ENCODE measurements at places on chromosomes 16 and 17.

DNA sequence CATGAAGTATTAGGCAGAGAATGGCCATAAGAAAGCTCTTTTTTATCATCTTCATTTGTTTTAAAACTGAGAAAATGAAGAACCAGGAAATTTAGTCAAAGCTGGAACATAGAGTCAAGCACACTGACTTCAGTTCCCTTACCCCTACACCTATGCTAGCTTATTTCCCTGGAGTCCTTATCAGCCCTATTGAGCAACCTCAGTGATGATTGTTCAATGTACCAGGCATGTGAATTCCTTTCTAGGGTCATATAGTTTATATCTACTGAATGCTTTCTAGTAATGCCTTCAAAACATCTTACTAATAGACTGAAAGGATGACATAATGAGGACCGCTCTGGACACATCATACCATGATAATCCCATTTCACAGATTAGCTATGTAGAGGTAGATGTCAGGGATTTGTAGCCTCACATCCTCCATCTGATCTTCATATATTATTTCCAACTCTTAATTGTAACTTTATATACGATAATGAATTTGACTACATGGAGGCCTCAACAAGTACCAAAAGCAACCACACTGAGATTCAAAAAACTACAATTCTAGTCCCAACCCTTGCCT, 460.4 kb upstream of the DYNLRB2 start:
- DNase-seq: no peak

DNA sequence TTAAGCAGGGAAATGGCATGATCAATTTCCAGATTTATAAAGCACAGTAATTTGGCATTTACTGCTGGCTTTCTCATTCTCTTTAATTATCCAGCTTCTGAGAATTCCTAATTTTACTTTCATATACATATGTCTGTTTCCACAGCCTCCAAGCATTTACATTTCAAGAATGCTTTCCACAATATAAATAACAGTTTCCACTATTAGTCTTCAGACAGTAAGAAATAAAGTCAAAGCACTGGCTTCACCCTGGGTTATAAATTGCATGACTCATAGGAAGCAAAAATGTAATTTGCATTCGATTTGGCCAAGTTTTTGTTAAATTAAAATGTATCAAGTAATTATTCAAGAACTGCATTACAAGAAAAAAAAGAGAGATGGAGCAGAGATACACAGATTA, 53.5 kb downstream of the MPHOSPH6 start:
- no peak for DNase-seq

DNA sequence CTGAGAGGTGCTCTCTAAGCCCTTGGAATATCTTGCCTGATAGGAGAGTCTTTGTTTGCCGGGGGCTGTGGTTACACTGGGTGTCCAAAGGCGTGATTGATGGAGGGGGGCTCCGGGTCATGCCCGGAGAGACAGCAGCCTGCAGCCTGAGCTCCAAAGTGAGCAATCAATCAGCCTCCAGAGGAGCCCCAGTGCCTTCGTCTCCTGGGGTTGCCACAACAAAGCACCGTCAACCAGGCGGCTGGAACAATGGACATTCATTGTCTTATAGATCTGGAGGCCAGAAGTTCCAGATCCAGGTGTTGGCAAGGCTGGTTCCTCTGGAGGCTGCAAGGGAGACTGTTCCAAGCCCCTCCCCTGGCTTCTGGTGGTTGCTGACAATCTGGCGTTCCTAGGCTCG, 24.0 kb upstream of the GINS2 start:
- DNase-seq: no peak

DNA sequence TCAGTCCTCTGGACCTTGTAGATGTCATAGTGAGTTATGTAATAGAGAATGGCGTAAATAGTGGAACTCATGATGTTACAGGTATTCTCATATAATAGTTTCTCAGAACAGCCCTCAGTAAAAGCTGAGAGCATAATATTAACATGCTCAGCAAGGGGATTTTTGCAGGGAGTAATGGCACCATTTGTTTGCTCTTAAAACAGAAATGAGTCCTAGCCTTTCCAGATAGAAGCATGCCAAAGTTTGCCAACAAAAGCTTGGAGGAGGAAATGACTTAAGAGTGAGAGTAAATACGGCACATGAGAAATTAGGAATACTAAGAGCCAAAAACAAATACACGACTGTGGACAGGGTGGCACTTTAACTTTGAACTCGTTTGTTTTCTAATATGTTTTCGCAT, 198.4 kb downstream of the ANKFN1 start:
- DNase-seq: no peak

- DNase-seq: no peak
Observed at GRCh38 chr16:28524681-28525171, 14.0 kb downstream of the NUPR1 start.

GRCh38 chr16:60405286-60405685, 1631.0 kb downstream of the CDH8 start:
- no peak for DNase-seq

DNA sequence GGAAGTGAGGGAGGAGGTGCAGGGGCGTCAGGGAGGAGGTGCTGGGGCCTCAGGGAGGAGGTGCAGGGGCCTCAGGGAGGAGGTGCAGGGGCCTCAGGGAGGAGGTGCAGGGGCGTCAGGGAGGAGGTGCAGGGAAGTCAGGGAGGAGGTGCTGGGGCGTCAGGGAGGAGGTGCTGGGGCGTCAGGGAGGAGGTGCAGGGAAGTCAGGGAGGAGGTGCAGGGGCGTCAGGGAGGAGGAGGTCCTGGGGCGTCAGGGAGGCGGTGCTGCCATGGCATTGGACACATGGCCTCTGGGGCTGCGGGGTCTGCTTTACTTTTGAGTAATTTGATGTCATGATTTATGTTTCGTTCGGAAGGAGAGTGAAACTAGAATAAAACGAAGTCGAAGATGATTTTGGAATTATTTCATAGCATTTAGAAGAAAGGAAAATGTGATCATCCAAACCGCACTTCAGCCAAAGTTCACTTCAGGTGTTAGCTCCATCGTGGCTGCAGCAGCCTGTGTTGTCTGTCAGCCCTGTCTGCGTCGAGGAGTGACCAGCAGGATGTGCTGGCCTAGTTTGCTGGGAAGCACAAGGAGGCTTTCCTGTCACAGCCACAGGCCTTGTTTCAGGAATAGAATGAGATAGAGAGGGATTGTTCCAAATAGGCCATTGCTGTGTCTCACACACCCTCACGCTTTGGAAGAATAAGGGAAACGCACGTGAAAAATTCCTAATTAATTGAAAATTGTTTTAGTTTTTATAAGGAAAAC, 42.8 kb downstream of the RAB11FIP3 start:
- DNase-seq: no peak

- no peak for DNase-seq
Observed at GRCh38 chr16:82509691-82510430, 116.9 kb upstream of the CDH13 start.

DNA sequence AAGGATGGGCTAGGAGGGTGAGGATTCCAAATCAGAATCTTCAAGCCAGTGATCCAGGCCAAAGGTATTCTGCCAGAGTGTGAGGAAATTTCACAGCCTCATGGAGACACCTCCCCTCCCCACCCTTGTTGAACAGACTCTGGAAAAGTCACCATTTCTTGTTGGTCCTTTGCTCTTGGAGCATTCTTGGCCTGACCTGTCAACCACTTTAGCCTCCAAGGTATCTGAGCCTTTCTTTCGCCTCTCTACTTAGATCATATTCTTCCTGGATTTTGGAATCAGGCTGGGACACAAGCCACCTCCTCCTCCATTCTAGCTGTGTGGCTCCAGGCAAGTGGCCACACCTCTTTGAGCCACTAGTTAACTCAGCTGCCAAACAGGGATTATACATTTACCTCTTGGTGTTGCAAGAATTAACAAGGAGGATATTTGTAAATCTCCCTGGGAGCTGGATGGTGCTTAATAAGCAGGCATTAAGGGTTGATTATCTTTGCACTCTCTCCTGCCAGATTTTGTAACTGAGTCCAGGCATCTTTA, 193.5 kb downstream of the WWOX start:
- DNase-seq: no peak

DNA sequence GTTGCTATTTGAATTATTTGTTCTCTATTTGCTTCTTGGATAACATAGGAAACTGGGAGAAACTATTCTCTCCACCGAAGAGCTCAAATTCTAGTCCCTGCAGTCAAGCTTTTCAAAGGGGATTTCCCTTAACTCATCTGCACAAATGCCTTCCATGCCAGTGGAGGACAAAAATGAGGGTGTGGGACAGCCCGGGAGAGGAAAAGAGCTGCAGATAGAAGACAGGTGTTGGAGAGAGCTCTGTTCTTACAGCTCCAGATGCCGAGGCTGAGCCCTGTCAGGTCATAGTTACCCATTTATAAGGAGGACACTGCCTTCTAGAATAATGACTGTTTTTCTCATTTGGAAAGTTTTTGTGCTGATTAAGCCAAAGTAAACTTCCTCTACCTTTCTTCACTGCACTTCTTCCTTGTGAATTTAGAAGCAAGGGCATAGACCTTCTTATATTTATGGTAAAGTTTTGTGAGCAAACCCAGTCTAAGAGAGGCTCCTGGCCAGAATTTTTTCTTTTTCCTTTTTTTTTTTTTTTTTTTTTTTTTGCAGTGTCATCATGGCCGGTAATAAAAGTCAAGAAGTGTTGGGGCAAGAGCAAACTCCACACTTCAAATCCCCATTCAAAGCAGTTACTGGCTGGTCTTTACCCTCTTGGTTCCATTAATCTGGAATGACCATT, 177.2 kb downstream of the ABCC12 start:
- no peak for DNase-seq

DNA sequence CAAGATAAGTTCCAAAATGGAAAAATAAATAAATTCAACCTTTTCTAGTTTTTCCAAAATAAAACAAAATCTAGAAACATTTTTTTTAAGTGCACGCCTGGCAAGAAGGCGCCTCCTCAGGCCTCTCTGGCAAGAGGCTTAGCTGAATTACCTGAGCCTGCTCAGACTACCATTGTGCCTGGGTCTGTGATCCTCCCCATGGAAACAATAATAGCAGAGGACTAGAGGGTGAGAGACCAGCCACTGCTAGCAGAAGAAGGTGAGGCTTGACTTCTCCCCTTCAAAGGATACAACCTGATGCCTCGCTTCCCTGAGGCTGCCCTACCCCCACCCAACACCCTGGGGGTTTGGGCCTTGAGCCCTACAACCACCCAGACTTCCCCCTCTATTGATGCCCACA, 14.8 kb downstream of the TERB1 start:
- DNase-seq: no peak

GRCh38 chr16:21301895-21302291, 23.8 kb upstream of the CRYM start:
- DNase-seq: no peak

- DNase-seq: no peak
Observed at GRCh38 chr16:77920984-77921383, 101.4 kb upstream of the CLEC3A start.

DNA sequence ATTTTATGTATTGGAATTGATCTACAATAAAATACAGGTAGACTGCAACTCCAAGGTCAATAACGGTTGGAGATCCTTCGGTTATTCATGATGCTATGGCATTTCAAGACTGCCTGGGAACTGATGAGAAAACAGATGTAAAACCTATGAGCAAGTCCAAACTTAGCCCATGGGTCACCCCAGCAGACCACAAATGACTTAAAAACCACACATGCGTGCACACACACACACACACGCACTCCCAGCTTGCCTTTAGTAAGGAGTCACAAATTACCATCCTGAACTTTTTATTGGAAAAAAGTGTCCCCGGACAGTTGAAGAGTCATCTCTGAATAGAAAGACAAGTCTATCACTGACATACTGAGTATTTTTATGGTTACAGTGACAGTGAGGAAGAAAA, 26.7 kb downstream of the TRIM25 start:
- no peak for DNase-seq

DNA sequence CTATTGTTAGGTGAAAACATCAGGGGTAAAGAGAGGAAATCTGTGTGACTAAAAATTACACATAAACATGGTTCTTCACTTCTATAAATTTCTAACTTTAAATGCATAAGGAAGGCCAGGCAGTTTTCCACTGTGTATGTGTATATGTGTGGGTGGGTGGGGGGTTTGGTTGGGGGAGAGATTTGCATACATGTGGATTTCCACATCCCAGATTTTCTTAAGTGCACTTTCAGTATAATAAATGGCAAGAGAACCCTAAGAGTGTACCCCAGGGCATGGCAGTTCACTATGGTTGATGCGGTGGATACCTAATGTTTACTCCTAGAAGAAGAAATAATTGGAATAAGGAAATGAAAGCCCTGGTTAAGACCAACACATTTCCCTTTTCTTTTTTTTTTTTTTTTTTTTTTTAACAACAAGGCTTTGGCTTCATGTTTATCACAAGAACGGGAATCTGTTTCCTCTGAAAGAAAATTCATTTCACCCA, 451.8 kb upstream of the CCL2 start:
- DNase-seq: no peak

- DNase-seq: no peak
Observed at GRCh38 chr16:87320510-87321227, 3.5 kb upstream of the C16orf95 start.

- no peak for DNase-seq
Observed at GRCh38 chr16:1378804-1379303, 27.1 kb downstream of the GNPTG start.

DNA sequence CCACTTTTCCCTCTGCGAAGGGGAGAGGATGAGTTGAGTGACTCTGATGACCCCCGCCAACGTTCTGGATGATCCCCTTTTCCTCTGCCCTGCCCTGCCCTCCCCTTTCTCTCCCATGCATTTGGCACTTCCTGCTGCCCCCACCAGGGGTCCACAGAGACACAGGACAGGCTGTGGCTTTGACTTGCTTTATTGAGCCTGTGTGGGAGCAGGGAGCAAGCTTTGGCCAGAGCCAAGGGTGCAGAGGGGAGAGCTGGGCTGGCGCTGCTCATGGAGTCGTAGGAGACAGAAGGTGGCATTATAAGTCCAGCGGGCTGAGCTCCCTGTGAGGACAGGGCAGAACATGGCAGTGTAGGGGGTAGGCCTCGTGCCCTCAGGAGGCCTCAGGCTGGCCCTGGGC, 1.6 kb downstream of the PPY start:
- no peak for DNase-seq

DNA sequence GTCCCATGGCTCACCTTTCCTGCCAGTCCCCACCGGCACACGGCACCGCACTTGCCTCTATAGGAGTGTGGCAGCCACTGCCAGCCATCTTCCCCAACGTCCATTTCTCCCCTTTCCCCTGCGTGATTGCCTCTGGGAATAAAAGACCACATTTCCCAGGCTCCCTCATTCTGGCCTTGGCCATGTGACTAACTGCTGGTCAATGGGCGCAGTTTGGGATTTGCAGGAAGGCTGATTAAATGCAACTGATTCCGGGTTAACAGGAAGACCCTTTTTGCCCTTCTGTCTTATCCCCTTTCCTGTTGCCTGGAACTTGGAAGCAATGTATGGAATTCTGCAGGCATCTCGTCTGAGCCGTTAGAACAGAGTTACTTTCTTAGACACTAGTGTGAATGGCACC, 3.0 kb downstream of the BTBD17 start:
- no peak for DNase-seq

DNA sequence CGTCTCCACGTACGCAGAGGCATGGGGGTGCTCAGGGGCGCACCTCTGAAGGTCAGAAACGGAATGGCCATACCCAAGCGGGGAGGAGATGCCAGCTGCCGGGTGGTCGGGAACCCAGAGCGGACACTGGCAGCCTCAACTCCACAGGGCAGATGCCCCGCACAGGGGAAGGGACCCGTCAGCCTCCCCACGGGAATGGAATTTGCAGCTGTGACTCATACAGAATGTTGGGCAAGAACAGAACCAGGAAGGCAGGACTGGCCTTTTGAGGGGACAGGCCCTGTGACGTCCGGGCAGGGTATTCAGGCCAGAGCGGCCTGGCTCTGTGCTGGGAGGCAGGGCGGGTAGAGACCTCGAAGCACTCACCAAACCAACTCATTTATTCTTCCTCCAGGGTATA, 7.5 kb downstream of the TK1 start:
- no peak for DNase-seq

All from iPS DF 6.9 (cell line).